ENCODE measurements at places on chromosomes 1 and 21.

GRCh38 chr1:202151045-202151444 is 6.5 kb upstream of the ARL8A start:
- DNase-seq = no peak

DNA sequence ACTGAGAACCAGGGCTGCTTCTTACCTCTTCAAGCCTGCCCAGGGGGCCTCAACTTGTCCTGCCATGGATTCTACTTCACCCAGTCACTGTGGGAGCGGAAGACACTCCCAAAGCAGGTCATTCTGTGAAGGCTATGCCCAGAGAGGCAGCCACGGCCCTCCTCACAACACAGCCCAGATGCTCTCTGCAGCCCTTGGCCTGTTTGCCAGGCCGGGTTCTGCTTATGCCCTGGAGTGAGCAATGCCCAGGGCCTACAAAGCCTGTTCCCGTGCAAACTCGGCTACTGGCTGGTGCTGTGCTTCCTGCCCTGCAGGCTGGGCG is 33.8 kb upstream of the SLC30A1 start:
- no peak for DNase-seq

DNA sequence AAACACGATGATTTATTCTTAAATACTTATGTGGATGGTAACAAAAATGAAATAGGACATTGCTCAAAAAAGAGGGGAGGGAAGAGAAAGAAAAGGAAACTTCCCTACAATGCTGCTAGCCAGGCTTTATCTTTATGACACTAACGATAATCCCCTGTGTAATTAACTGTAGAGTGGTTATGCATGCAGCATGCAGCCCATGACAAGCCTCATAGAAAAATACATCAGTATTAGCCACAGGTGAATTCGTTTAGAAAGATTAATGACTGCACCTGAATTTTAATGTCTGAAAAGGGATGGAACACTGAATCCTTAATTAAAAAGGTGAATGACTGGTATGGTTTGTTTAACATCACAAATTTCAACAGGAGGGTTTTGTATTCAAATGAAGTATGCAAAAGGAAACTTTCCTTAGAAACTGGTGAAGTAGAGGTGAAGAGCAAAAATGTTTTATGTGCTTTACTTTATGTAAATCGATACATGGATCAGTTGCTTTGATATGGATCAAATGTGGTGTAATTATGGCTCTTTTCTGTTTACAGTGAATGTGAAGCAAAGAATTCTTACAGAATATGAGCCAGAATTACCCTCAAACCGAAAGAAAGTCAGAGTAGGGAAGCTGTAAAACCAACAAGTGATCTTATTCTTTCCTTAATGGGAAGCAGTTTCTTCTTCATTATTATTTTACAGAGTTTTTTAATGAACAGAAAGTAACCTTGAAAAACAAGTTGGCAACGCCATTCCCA is 569.6 kb upstream of the ADGRL2 start:
- DNase-seq = no peak

DNA sequence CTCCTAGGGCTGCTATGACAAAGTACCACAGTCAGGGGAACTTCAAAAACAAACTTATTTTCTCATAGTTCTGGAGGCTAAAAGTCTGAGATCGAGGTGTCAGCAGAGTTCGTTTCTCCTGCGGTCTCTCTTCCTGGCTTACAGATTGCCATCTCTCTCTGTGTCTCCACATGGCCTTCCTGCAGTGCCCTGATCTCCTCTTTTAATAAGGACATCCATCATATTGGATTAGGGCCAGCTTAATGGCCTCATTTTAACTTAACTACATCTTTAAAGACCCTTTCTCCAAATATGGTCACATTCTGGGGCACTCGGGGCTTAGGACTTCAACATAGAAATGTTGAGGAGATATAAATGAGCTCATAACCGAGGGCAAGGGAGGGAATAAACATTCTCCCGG is 12.2 kb downstream of the C1orf74 start:
- no peak for DNase-seq

All from GM06990 (cell line).